Neural crest cell (in vitro differentiated cells): ENCODE measurements at places on chromosomes 1 and 21. TPM values are rescaled to one million over a fixed set of nuclear protein-coding genes. Genes with fewer than 3 reads are reported as not detected.

GRCh38 chr1:11868331-11868980 is 9.7 kb upstream of the NPPB start:
- DNase-seq, result no peak

Gene LENEP
- total RNA-seq, result 1.9 and 2.5 TPM in 2 replicates

Gene MIER1
- total RNA-seq, result 29.0 and 31.4 TPM in 2 replicates

Gene DMBX1
- total RNA-seq, result not detected in 2 replicates

Gene IGSF9
- 23.9 and 24.5 TPM in 2 replicates for total RNA-seq

DNA sequence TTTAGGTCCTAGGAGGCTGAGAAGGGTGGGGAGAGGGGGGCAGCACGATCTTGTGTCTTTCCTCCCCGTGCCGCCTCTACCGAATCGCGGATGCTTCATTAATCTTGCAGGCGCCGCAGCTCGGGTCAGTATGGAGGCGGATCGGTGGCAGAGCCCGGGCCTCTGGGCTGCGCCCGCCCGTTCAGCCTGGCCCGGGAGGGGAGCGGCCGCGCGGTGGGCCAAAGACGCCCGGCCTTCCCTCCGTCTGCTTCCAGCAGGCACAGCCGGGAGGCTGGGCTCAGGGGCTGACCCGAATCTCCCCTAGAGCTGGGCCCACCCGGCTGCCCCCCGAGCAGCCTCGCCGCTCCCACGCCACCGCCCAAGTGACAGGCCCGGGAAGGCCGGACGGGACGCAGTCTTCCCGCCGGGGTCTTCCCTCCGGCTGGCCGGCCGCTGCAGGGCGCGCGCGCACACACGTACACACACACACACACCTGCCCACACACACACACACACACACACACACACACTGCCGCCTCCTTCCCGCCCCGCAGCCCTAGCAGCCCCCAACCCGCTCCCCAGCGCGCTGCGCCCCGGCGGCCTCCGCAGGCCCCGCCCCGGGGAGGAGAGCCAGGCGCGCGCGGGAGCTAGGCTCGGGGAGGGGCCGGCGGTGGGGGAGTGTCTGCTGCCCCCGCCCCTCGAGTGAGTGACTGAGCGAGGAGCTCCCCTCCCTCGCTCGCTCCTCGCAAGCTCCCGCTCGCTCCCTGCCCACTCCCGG is at the start of gene C1orf21:
C1orf21 (plus strand) TSS at position 718 of the 757 bp plus-strand sequence. CDS start 90,481 bp downstream, outside the sequence.
- peak; percentile 86 for DNase-seq

GRCh38 chr1:234619071-234619480 is 9.1 kb upstream of the IRF2BP2 start:
- DNase-seq, result no peak
